ENCODE measurements at places on chromosomes 7 and 10. TPM values are rescaled to one million over a fixed set of nuclear protein-coding genes. Genes with fewer than 3 reads are reported as not detected.

GRCh38 chr10:101071885-101072433 is 10.2 kb downstream of the KAZALD1 start:
- DNase-seq = no peak

- DNase-seq = peak; percentile 75
Observed at GRCh38 chr10:114403541-114404161, 651 bp downstream of the AFAP1L2 start.

DNA sequence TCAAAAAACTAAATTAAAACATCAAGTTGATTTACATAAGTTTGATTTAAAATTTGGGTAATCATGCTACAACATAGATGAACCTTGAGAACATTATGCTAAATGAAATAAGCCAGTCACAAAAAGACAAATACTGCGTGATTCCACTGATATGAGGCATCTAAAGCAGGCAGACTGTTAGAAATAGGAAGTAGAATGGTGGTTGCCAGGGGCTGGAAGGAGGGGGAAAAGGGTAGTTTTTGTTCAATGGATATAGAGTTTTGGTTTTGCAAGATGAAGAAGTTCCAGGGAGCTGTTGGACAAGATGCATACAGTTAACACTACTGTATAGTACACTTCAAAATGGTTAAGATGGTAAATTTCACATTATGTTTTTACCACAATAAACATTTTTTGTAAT is 45.0 kb upstream of the IFRD1 start:
- no peak for DNase-seq

GRCh38 chr7:284762-285722 is 4.9 kb upstream of the FOXL3 start:
- DNase-seq = no peak

- DNase-seq = no peak
Observed at GRCh38 chr10:78996792-78997129, 72.0 kb upstream of the ZMIZ1 start.

GRCh38 chr7:1234049-1234880 is 1.6 kb downstream of the UNCX start:
- DNase-seq = no peak

DNA sequence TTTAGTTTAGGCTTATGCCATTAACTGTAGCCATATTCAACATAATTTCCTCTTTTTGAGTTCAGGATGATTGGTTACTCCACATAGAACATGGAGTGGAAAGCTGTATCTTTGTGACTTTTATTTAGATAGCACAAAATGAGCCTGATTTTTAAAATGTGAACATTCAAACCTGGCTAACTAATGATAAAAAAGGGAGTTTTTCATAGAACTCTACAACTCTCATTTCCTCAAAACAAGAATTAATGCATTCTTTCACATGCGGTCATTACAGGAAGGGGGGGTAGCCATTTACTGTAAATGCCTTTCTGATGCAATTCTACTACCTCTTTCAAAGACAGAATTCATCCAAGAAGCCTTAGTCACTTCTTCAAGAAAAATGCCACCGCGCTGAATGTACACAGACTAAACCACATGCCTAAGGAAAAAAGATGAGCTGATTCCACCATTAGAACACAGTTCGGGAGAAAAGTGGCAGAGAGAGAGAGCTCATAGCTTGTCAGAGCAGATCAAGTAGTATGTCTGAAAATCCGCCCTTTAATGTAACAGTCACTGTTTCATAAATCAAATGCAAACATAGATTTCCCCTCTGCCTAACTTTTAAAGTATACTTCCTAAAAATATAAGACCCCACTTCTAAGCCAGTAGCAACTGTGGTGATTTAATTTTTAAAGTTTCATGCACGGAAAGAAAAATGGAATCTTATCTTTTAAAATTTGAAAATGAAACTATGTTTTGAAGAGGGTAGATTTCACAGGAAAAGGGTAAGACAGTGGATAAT is 226.4 kb upstream of the KLF14 start:
- DNase-seq = no peak

- DNase-seq = peak; percentile 82
Observed at GRCh38 chr7:29809533-29810155, 3.3 kb downstream of the WIPF3 start.

- DNase-seq = no peak
Observed at GRCh38 chr10:95569368-95569767, 8.2 kb upstream of the SORBS1 start.

DNA sequence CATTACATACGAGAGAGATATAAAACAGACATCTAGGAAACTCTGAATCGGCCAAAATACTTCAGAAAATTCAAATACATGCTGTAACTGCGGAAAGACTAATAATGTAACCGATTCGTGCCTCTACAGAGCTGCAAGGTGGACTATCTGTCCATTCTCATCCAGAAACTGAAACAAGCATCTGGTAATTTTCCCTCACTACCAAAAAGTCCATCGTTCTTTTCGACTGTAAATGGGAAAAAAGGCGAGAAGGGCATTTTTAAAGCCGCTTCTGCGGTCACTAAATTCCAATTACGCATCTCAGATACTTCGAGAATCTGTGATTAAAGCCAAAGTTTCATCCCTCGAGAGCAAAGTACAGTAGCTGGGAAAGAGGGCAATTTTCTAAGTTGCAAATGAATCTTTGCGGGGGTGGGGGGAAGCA is 1.3 kb downstream of the OGA start:
- DNase-seq = no peak

GRCh38 chr7:130914554-130915294 is 180.7 kb upstream of the KLF14 start:
- no peak for DNase-seq

DNA sequence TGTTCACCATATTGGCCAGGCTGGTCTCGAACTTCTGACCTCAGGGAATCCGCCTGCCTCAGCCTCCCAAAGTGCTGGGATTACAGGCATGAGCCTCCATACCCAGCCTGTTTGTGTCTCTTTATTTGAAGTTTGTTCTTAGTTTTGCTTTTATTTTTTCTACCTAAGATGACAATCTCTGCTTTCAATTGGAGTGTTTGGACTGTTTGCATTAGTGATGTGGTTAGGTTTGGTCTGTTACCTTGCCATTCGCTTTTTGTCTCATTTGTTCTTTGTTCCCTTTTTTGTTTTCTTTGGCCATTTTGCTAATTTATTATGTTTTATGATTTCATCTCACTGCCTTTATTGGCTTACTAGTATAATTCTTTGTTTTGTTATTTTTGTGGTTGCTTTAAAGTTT is 62.6 kb downstream of the ADCY1 start:
- DNase-seq = no peak

DNA sequence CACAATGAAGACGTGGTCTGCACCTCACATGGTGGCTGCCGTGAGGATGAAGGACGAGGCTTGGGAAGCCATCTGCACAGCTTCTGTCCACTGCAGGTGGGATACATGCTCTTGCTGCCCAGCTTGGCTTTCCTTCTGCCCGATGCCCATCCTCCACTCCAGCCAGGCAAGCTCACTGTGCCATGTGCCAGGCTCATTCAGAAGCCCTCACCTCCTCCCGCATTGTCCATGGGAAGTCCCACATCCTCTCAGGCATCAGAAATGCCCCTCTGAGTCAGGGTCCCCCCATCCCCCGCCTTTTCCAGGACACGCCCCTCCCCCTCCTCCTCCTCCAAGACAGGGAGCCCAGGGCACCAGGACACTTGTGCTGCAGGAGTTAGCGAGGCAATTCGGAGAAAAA is 4.6 kb upstream of the NOM1 start:
- DNase-seq = no peak

GRCh38 chr7:50562136-50562535 is 3.1 kb downstream of the DDC start:
- no peak for DNase-seq

DNA sequence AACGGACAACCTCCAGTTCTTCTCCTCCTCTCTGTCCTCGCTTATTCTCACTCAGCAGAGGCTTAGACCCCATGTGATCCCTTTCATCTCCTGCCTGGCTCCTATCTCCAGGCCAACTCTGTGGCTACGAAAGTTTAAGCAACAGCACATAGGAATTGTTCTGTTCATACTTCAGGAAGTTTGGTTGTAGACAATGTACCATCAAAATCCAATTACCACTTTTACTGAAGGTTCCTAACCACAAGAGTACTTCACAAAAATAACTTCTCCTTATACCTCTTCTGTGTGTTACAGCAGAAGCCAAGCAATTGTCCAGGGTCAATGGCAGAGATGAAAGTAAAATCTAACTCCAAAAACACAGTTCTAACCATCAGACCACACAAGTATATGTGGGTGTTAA is 80.0 kb downstream of the SLC25A13 start:
- no peak for DNase-seq

DNA sequence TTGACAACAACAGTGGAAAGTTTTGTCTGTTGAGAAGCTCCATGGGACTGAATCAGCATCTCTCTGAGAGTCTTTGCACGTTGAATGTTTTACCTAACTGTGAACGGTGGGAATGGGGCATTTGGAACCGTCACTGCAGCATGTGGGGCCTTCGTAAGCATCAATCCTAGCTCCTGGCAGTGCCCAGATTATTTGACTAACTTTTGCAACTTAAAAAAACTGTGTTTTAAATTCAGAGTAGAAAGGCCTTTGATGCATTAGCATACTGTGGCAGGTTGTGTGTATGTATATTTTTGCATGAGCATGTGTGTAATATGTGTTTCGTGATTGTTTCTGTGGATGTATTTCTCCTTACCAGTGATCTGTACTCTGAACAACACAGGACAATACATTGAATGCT is 194.5 kb downstream of the TCF7L2 start:
- no peak for DNase-seq

DNA sequence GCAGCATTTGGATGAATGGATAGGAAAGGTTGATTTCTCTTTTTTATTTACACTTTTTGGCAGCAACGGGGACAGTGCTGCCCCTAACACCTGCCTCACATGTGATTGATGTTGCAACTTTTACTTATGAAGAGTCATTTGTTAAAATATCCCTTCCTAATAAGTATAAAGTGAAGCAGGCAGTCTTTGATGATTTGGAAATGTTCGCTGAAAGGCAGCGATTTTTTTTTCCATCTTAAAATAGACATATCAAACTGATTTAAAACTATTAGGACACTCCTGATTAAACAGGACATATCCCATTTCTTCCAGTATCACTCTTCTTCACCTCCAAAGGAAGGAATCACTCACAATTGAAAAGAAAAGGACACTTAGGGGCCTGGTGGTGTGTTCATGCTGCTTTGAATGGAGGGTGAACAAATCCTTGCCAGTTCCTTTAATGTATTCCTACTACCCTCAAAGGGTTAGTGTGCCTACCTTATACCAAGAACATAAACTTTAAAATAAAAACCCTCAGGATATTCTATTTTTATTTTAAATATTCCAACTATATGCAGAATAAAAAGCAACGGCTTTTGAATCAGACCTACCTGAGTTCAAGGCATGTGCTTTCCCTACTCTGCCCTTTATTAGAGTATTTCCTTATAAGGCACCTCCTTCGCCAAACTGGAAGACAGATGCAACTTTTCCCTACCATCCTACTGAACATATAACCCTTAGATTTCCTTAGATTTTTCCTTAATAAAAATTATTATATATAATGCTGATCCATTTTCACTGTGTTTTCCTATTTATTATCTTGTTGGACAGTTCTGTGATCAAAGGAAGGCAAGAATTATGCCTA is 1.1 kb downstream of the ADK start:
- DNase-seq = no peak

DNA sequence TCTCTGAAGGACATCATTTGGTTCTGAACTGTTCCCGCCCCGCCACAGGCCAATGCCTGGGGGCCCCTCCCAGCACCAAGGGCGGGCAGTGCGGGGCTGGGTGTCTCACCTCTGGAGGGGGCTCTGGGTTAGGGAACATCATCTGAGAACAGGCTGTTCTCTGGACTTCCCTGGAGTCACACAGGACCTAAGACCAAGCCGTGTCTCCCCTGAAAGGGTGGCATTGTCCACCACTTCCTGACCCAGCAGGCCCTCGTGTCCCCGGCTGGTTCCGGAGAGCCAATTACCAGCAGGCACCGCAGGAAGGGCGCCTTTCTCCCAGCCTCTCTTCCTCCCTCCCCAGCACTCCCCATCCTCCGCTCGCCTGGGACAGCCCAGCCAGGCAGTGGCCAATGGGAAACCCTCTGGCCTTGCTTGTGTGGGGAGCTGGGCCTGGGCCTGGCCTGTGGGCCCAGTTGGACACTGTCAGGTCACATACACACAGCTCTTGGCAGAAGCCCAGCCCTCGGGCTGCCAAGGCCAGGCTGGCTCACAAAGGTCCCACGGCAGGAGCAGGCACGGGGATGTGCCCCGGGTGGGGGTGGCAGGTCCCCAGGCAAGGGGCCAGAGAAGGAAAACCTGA is 119.5 kb downstream of the SPDYE5 start:
- peak; percentile 96 for DNase-seq

DNA sequence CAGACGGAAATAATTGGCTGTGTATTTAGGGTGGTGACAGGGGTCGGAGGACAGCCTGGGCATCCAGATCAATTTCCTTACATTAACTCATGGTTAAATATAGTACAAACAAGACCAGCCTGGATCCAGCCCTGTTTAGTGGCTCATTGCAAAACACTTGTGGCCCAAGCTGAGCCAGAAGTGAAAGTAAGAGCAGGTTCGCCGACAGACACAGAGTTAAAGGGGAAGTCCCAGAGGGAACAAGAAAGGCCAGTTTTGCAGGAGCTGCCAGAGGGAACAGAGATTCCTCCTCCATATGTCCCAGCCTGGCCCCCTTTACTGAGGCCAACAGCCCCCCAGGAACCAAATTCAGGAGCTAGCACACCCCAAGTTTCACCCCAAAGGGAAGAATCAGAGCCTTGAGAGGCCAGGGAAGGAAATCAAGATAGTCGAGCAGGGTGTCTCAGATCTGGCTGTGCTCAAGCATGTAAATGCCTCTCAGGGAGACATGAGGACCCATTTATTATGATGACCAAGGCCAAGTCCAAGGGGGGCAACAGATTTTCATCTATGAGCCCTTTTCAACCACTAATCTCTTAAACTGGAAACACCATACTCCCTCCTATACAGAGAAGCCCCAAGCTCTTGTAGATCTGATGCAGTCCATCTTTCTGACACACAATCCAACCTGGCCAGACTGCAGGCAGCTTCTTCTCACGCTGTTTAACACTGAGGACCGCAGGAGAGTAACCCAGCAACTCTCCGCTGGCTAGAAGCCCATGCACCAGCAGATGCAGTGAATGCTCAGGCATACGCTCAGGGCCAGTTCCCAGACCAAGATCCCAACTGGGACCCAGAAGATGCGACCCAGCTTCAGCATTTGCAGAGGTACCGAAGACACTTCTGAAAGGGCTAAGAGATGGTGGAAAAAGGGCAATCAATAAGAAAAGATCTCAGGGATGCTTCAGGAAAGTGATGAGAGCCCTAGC is 15.9 kb upstream of the ADCK2 start:
- DNase-seq = peak; percentile 75

Gene IL6
- total RNA-seq = 0.78 TPM

Gene ASB4
- not detected for total RNA-seq

Gene ANKIB1
- 44.1 TPM for total RNA-seq

Gene CDK5
- 17.4 TPM for total RNA-seq

Gene BAIAP2L1
- total RNA-seq = 28.2 TPM

Gene OR6B1
- not detected for total RNA-seq

Gene CYP2C19
- total RNA-seq = not detected

Gene EN2
- not detected for total RNA-seq

Gene LOXL4
- total RNA-seq = 11.9 TPM

Gene NPC1L1
- not detected for total RNA-seq
